ENCODE measurements at places on chromosomes 3 and 15.

GRCh38 chr15:77209221-77209620, 138.3 kb upstream of the TSPAN3 start:
- no peak for DNase-seq

DNA sequence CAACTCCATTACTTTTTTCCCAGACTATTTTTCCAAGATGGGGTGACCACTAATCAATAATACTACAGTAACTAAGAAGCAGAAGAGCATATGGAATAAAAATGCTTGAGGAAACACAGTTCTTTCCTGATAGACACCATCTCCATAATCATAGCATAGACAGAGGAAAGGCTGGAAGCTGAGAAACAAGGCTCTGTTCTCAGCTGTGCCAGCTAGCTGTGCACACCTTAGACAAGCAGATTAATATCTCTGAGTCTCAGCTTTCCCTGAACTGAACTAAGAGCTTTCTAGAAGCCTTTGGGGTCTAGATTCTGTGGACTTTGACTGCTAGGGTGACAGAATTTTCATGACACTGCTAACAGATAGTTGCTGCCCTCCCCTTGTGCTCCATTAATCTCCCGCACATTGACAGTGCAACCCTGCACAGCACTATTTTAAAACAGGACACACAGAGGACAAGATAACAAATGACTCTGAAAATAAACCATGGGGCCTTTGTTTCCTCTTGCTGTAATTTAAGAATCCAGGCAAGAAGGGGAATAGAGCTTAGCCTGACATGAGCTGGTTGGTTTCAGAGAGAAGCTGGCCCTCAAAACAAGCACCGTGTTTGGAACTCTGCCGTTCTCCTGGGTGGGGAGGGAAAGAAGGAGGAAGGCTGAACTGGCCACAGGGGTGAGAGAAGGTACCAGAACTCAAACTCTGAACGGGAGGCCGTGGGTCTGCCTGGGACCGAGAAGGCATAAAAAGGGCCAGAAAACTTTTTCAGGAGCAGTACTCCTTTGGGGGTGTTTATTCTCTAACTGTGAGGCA, 67.4 kb downstream of the ATP13A5 start:
- DNase-seq, result no peak

GRCh38 chr3:73389117-73389813, 235.5 kb downstream of the PDZRN3 start:
- DNase-seq, result no peak

- DNase-seq, result no peak
These were observed 42.5 kb downstream of the ADAMTS7 start for GRCh38 chr15:78768531-78769408.

DNA sequence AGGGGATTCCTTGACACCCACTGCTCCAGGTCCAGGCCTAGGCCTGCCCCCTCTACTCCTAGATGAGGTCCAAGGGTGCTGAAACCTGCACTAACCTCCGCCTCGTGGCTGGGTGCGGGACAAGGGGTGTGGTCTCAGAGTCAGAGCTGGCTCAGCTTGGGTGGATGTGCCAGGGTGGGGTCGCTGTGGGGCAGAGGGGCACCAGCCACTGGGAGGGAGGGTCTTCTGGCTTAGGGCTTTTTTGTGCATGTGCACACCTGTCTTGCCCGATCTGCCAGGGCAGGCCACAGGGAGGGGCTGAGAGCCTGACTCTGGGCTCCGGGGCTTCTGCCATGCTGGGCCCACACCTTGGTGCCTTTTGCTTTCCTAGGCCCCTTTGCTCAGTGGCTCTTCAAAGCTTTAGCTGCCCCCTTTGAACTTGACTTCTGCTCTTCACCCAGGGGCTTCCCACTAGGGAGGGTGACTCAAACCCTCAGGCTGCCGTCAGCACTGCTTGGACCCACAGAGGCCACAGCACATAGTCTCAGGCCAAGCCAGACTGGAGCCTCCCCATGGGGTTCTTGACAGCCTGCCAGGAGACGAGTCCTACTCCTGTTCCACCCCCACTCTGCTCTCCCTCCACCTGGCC, 73.0 kb downstream of the KLF13 start:
- DNase-seq, result no peak

- DNase-seq, result no peak
These were observed 60.0 kb downstream of the STT3B start for GRCh38 chr3:31592764-31593163.

DNA sequence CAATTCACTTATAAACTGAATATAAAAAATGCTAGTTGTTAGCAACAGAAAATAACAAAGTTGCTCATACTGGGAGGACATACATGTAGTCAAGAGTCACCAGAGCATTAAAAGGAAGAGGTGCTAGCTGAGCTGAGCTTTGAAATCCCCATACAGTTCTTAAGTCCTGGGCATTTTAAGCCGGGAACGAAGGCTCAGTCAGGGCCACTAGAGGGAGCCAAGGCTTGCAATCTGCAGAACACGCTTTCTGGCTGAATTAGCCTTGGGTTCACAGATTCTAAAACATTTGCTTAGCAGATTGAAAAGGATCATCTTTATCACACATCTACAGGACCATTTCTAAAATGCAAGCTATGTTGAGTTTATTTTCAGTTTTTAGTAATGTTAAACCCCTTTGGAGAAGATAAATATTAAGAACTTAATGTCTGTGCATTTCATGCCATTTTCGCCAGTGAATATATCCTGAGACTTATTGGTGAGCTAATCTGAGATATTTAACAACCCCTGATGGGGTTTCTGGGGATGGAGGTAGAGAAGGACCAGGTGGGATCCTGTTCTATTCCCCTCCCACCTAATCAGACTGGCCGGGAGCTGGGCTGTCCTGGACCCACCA, 26.3 kb upstream of the MNS1 start:
- peak; percentile 23 for DNase-seq

- DNase-seq, result no peak
These were observed 4.6 kb downstream of the FGD5 start for GRCh38 chr3:14823393-14823792.

DNA sequence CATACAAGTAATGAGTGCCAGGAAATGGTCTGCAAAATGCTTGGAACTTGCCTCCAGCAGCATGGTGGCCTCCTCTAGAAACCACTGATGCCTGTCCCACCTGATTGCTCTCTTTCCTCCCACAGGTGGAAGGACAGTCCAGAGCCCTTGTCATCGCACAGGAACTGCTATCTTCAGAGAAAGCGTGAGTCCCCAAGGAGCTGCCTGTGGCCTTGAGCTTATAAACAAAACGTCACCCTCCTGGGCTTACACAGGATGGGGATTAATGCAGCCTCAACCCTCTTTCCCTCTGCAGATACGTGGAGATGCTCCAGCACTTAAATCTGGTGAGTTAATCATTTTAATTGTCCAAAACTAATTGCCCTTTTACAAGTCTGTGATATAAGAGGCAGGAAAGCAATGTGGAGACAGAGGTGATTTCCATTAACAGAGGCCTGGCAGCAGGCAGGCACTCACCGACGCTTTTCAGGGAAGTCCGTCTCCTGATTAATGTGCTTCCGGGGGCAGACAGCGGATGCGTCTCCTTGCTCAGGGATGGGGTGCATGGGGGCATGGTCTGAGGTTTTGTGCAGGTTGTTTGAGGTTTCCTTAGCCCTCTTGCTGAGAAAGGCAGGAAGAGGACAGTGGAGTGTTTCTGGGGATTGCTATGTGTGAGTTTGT, 61.8 kb downstream of the FGD5 start:
- no peak for DNase-seq

DNA sequence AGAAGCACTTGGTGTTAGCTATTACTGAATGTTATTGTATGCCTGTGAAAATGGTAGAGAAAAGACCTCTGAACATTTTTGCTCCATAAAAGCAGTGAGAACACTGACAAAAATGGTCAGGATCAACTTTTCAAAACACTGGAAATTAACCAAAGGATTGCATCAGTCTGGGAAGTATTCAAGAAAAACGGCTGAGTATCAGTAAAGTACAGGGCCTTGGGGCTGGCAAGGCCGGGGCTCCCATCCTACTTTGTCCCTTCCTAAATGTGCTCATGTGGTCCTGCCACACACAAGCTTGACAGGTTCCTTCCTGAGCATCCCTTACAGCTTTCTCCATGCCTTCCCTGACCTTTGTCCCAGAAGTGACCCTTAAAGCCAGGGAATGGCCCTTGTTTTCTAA, 84.0 kb downstream of the CFAP20DC start:
- DNase-seq, result no peak

DNA sequence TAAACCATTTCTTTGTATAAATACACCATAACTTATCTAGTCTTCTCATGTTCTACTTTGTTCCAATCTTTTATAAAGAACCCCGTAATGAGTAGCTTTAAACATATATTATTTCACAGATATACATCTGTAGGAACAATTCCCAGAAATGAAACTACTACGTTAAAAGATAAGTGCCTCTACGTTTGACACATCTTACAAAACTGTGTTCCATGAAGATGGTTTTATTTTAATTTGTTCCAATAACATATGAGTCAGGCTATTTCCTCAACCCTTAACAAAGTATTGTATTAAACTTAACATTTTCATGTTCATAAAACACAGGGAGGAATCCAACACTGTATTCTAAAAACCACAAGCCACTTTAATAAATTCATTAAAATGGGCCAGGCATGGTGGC, 52.9 kb downstream of the TRPM7 start:
- DNase-seq, result no peak

GRCh38 chr15:80163217-80163616, 10.4 kb downstream of the FAH start:
- DNase-seq, result no peak

DNA sequence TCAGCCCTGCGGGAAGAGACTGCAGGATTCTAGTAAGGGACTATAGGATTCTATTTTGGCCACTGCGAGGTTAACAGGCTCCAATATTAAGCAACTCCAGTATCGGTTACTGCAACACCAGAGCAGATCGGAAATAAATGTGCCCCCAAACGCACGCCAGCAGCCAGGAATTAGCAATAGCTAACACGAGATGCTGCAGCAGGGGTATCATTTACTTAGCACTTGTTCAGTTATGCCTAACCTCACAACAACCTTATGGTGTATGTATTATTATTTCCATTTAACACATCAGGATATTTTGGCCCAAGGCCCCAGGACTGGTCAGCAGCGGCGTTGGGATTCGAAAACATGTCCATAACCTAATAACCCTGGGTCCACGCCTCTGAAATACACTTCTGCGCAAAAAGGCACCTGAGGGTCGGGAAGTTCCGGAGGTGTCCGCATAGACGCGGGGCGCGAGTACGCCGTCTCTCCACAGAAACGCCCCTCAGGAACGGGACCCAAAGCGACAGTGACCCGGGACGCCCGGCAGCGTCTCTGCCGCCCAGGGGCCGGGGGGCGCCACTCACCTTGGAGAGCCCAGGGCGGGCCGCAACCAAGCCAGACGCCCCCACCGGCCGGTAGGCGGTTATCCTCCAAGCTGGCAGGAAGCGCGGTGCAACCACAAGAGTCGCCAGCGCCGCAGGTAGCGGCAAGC, 681 bp downstream of the PIK3CB start:
- DNase-seq, result peak; percentile 60

- no peak for DNase-seq
These were observed 6.3 kb downstream of the EFCAB12 start for GRCh38 chr3:129421988-129422745.

GRCh38 chr3:7144697-7145308, 283.9 kb downstream of the GRM7 start:
- no peak for DNase-seq

GRCh38 chr15:51496246-51496645, 126.3 kb downstream of the DMXL2 start:
- no peak for DNase-seq
